Fibroblast of mammary gland (primary cell): ENCODE measurements at places on chromosomes 4 and X.

- no peak for DNase-seq
These were observed 69.0 kb upstream of the HDAC8 start for GRCh38 chrX:72641611-72642010.

GRCh38 chrX:30824275-30824674 is 64.8 kb downstream of the TAB3 start:
- no peak for DNase-seq

DNA sequence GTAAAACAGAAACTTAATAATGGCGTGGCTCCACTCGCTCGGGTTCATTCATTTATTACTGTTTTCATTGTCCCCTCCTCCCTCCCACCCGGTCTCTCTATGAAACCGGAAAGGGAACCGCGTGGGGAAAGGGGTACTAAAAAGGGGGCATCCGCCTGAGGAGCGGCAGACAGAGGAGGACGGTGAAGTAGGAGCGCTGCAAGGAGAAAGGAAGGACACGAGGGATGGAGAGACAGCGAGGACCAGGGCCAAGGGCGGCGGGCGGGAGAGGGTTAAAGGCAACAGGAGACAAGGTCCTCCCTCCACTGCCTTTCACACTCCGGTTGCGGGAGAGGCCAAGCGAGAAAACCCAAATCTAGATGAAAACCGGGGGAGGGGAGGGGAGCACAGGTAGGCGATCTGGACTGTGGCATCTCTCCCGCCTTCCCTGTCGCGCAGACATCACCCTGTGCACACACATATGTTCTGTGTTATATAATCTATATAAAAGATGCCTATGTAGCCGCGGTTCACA is 829 bp downstream of the ELOVL6 start:
- DNase-seq, result peak; percentile 34

- peak; percentile 12 for DNase-seq
These were observed 177.8 kb upstream of the DKK2 start for GRCh38 chr4:107213880-107214279.

DNA sequence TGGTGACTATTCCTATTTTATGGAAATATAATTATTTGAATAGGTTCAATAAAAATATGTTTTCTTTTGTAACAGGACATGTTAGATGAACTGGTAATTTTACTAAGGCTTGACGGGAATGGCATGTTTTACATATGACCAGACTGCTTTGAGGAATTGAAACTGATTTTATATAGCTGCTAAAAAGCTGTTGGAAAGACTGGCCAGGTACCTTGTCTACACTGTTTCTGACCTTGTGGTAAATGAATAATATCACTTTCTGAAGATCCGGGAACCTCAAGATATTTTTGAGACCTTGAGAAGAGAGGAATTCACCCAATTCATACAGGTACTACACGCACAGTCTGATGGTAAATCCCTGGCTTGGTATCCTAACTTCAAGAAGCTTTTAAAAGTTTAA is 42.1 kb upstream of the USP46 start:
- no peak for DNase-seq

- DNase-seq, result no peak
These were observed 650.8 kb upstream of the DIPK2B start for GRCh38 chrX:45851434-45851991.

- DNase-seq, result no peak
These were observed 68.4 kb downstream of the GPAT3 start for GRCh38 chr4:83604321-83604720.

DNA sequence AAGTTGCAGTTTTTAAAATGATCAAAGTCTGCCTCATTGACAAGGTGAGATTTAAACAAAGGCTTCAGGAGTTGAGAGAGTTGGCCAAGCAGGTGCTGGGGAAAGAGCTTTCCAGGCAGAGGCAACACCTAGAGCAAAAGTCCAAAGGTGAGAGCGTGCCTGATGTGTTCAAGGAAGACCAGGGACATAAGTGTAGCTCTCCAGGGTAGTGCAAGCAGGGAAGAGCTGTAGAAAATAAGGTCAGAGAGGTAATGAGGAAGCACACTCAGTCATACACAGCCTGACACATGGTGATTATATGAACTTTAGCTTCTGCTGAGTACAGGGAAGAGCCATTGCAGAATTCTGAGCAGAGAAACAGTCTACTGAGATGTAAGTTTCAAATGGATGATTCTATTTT is 265.0 kb upstream of the NWD2 start:
- no peak for DNase-seq

- peak; percentile 70 for DNase-seq
These were observed 41.6 kb downstream of the TMEM165 start for GRCh38 chr4:55437356-55437796.

GRCh38 chrX:139889760-139890159 is 43.1 kb downstream of the ATP11C start:
- peak; percentile 33 for DNase-seq

GRCh38 chr4:184807256-184807655 is 18.5 kb downstream of the ACSL1 start:
- DNase-seq, result no peak

GRCh38 chr4:80097400-80098177 is 24.6 kb upstream of the ANTXR2 start:
- peak; percentile 96 for DNase-seq

DNA sequence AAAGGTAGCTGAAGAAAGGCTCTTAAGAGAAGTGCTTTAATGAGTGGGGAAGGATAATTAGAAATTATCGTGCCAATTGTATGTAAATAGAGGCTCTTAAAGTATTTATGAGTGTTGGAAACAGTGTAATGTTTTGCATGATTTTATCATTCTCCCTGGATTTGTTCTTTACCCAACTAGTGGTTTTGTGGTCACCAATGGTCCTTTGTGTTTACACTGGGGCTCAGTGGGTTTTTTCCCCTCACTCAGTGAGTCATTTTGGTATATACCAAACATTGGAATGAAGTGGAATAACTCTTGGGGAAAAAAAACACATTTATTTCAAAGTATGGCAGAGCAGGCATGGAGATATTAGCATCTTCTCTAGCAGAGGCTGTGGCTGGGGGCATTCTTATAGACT is 20.8 kb upstream of the LGI2 start:
- no peak for DNase-seq

DNA sequence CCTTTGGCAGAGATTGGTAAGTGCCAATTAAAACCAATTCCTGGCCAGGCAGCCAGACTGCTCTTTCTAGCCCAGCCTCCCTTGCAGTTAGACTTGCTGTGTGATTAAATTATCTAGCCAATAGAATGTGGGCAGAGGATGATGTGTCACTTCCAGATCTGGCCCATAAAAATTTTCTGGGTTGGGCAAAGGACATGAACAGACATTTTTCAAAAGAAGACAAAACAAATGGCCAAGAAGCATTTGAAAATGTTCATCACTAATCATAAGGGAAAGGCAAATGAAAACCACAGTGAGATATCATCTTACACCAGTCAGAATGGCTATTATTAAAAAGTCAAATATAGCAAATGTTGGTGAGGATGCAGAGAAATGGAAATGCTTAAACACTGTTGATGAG is 71.4 kb upstream of the STIM2 start:
- DNase-seq, result peak; percentile 17

DNA sequence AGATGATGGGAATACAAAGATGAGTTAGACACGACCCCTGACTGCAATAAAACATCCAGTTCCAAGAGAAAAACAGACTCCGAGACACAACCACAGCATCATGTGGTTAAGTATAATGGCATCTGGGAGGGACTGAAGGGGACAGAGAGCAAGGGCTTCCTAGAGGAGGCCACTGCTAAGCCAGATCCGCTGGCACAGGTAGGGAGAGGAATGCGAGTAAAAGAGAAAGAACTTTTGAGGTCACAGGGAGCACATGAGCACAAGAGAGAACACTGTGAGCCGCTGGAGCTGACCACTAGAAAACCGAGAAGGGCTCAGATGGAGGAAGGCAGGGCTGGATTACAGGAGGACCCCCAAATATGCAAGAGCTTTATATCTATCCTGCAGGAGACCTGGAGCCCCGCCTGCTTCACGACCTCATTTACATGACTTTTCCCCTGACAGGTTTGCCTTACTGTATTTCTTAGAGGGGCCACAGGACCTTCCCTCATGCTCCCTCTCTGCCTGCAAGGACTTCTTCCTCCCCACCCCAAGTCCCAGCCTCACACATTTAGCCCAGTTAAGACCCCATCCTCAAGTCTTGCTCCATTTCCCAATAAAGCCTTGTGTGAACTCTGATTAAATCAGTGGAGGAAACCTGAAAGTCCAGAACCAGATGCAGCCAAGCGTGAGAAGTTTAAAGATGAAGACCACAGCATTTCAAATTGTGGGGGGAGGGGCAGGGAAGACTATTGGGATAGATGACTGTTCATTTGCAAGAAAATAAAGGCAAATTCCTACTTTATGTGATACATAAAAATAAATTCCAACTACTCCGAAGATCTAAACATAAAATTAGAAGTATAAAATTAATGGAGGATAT is 29.6 kb downstream of the MFAP3L start:
- no peak for DNase-seq

- no peak for DNase-seq
These were observed 15.6 kb upstream of the PDLIM3 start for GRCh38 chr4:185550933-185551332.

DNA sequence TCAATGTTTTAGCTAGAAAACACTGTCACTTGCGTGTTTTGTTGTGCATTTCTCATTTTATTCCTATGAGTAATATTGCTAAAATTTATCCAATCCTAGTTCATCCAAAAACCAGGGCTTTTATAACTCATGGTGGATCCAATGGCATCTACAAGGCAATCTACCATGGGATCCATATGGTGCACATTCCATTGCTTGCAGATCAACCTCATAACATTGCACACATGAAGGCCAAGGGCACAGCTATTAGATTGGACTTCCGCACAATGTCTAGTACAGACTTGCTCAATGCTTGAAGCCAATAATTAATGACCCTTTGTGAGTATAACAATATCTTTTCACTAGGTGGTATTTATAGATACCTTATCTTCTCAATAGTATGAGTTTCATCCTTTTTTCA is 57.2 kb upstream of the UGT2B7 start:
- DNase-seq, result no peak

DNA sequence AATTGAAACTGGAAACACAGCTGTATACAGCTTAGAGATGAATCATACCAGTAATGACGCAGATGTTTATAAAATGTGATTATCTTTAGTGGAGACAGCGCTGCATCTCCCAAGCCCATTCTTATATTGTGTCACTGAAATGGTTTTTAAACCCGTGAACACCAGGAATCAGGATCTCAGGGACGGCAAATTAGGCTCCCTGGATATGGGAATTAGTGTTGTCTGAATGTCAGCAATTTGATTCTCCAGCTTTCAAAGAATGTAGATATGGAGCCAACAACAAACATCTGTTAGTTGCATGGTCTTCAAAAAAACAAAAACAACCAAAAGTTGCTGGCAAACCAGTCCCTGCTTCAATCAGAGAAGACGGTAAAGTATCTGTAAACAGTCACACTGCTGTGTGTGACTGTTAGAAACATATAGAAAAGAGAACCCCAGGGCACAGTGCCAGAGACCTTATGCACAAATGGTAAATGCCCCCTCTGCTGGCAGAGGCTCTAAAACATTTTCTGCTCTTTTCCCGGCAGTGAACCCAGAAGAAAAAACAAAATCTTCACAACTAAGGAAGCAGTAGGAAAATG is 351.9 kb upstream of the FTHL17 start:
- peak; percentile 58 for DNase-seq

DNA sequence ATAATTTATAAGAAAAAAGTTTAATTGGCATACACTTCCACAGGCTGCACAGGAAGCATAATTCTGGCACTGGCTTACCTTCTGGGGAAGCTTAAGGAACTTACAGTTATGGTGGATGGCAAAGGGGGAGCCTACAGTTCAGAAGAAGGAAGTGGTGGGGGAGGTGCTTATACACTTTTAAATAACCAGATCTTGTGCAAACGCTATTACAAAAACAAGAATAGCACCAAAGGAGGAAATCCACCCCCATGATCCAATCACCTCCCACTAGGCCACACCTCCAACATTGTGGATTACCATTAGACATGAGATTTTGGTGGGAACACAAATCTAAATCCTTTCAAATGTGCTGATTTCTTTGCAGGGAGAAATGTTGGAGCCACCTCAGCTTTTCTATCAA is 287.7 kb downstream of the CPXCR1 start:
- DNase-seq, result no peak

- no peak for DNase-seq
These were observed 436.5 kb downstream of the RAB28 start for GRCh38 chr4:13047591-13047990.

DNA sequence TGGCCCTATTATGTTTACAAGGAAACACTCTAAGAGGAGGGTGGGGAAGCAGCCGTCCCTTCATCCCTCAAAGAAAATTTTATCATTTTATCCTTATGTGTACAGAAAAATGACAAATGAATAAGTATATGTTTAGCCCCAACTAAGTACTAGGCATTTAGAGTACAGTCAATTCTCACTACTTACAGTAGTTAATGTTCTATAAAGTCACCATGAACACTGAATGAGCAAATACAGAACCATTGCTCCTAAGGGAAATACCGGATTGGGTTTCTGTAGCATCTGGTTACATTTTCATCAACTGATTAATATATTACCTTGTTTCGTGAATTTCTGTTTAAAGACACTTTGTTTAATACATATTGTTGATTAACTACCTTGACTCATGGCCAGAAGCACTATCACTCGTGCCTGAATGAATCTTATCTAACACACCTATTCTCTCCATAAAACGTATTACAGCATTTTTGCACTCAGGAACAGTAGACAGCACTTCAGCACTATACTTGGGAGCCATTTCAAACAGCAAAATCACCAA is 109.3 kb downstream of the ASB9 start:
- no peak for DNase-seq

- no peak for DNase-seq
These were observed 299.9 kb downstream of the PRDM5 start for GRCh38 chr4:120622601-120623000.

DNA sequence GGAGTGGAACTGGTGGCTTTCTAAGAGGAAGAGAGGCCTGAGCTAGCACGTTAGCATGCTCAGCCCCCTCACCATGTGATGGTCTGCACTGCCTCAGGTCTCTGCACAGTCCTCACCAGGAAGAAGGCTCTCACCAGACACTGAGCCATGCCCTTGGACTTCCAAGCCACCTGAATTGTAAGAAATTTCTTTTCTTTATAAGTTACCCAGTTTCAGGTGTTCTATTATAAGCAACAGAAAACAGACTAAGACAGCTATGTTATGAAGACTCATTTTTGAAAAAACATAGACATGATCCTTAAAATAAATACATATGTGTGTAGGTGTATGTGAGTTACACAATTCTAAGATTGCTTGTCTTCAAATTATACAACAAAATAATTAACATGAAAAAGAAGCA is 74.7 kb downstream of the CEP44 start:
- DNase-seq, result no peak

- peak; percentile 15 for DNase-seq
These were observed 56.4 kb downstream of the SCFD2 start for GRCh38 chr4:53309321-53310040.

DNA sequence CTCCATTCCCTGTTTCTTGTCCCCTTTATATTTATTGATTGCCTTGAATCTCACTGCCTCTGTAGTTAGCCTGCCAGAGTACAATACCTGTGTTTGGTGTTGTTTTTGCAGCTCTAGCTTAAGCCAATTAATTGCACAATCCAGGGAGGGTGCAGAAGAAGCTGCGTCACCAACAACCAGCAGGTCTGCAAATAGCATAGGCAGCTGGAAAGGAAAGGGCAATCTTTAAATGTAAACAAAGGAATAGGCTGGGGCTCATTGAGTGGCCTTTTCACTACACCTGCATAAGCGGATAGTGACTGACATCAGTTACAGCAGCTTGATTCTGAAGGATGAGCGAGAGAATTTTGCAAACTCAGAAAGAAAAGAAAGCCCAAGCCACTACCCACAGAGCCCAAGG is 106.8 kb upstream of the RAI2 start:
- no peak for DNase-seq
